GM12878 (cell line): ENCODE measurements at places on chromosomes 7 and 10. TPM values are rescaled to one million over a fixed set of nuclear protein-coding genes. Genes with fewer than 3 reads are reported as not detected.
A peak's percentile ranks its signal among the peaks of the same experiment; 100 is the strongest.

DNA sequence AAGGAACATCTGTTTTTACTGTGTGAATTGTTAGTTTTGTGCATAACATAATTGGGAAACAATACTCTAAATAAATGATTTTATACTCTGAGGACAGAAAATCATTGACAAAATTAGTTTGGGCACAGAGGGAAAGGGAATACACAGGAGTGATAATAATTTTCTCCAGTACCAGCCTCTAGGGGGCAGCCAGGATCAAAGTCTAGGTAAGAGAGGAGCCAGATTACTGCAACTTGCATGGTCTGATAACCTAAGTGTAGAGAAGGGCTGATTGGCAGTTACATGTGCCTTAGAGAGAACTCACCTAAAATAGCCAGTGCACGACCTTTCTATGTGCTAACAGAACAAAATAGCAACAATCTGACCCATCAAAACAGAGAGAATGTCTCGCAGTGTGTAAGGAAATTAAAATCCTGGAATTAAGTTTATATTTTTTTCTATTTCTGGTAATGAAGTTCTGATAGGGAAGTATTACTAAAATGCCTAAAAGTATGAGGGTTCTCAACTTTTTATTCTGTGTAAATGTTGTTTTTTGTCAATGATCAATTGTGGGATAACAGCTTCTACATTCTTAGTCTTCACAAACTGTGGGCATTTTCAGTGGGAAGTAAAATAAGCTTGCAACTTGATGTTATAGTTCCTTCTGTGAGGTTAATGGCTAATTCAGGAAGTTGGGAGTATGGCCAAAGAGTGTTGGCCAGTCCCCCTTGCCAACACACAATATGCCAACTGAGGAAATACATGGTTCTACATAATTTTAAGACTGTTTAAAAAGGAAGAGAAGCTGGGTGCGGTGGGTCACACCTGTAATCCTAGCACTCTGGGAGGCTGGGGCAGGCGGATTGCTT is 66.4 kb downstream of the EXOC6 start:
- H3K4me3 ChIP-seq = no peak overlapping the region
- DNase-seq = no peak
- H3K27ac ChIP-seq = no peak overlapping the region
- H3K36me3 ChIP-seq = no peaks in the 10 kb centered on the region

GRCh38 chr7:95798401-95798930 is 26.1 kb downstream of the DYNC1I1 start:
- DNase-seq = no peak
- H3K4me3 ChIP-seq = no peak overlapping the region
- H3K36me3 ChIP-seq = no peaks in the 10 kb centered on the region
- no peak overlapping the region for H3K27ac ChIP-seq
- H3K27me3 ChIP-seq = no peaks in the 10 kb centered on the region
- no peaks in the 10 kb centered on the region for H3K4me1 ChIP-seq

DNA sequence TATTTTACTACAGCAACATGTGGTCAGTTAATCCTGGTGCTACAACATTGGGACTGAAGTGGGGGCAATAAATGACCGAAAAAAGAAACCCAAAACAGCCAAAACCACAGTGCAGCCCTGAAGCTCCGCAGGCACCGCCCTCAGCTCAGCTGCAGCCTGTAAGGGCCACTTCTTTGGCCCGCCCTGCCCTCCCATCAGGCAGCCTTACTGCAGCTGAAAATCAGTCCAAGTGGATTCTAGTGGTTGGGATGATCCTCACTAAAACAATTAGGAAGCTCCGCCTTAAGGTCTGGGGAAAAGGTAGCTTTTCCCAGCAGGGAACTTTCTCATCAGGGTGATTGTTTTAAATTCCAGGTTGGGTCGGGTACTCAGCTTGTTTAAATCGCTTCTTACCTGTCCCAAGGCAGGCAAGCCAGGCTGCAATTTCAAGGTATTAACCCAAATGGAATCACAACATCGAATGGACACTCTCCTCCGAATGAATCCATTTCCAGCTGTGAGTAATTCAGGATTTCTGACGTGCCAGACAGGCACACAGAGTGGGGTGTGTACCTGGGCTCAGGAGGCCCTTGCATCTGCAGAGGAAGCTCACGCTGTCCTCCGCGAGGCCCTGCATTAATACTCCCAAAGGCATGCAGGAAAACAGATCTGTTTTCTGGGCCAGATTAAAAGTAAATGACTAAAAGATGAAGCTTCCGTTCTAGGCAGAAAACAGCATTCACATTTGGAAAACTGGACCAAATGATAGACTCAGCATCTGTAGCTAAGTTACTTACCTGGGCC is 104.3 kb downstream of the CREB5 start:
- DNase-seq = no peak
- no peaks in the 10 kb centered on the region; the same call in 1 of the 2 replicates for H3K36me3 ChIP-seq
- H3K27ac ChIP-seq = no peak overlapping the region
- no peaks in the 10 kb centered on the region for H3K4me1 ChIP-seq

DNA sequence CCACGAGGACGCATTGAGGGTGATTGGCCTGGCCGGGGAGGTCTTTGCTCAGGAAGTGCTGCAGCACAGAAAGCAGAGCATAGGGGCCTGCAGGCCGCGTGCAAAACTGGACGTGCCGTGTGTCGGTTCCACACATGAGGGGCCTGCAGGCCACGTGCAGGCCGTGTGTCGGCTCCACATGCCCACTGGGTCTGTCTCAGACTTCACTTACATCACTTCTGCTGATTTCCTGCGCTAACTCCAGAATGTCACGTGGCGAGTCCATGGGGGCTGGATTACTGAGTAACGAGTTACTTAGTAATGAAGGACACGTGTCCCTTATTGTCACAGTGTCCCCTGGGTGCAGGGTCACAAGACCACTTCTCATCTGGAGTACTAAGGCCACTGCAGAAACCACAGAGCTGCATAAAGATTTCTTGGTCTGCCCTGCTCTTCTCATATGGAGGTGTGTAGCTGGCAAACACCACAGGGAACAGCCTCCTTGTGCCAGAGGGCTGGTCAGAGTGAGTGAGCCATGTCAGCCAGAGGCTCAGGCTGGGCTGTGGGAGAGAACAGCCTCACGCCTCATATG is 60.8 kb downstream of the GDI2 start:
- no peak overlapping the region for H3K27ac ChIP-seq
- H3K4me1 ChIP-seq = no peaks in the 10 kb centered on the region
- H3K27me3 ChIP-seq = no peaks in the 10 kb centered on the region

DNA sequence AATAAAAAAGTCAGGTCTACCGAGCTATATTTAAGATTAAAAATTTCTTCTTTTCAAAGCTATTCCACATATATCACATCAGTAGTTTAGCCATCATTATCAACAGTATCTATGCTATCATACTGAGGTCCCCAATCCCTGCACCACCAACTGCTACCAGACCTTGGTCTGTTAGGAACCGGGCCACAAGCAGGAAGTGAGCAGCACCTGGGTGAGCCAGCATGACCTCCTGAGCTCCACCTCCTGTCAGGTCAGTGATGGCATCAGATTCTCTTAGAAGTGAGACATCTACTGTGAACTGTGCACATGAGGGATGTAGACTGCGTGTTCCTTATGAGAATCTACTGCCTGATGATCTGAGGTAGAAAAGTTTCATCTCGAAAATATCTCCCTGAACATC is 632.1 kb upstream of the KCND2 start:
- DNase-seq = no peak
- no peaks in the 10 kb centered on the region for H3K36me3 ChIP-seq
- no peaks in the 10 kb centered on the region for H3K27me3 ChIP-seq
- no peaks in the 10 kb centered on the region for H3K4me1 ChIP-seq

GRCh38 chr7:158976468-158976848 is 120.1 kb downstream of the DYNC2I1 start:
- H3K4me3 ChIP-seq = peak overlapping the region; percentile 59; the same call in 1 of the 2 replicates
- no peaks in the 10 kb centered on the region for H3K36me3 ChIP-seq
- DNase-seq = peak; percentile 31
- H3K27me3 ChIP-seq = no peaks in the 10 kb centered on the region

GRCh38 chr10:127855591-127855881 is 37.2 kb downstream of the CLRN3 start:
- no peaks in the 10 kb centered on the region for H3K36me3 ChIP-seq
- H3K4me3 ChIP-seq = no peak overlapping the region
- no peaks in the 10 kb centered on the region for H3K27me3 ChIP-seq

DNA sequence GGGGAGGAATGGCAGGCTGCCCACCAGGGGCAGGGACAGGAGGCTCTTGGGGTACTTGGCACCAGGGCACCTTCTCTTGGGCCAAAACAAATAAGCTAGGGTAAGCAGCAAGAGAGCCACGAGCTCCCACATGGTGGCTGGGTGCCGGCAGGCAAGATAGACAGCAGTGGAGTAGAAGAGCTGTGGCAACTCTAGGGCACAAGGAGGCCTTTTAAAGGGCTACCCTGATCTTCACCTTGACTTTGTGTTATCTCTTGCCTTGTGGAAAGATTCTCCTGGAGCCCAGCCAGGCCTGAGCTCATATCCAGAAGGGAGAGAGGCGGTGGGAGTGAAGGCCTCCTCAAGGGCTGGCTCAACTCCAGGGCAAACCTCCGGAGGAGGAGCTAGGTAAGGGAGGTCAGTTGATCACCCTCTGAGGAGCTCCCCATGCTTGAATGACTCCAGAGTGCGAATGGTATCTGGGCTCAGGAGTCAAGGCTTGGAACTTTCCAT is at the start of gene CYP17A1:
Gene CYP17A1, minus strand, starts transcription at position 184 of the 492 bp plus-strand sequence. Its CDS starts 52 bp downstream, at position 132.
- H3K36me3 ChIP-seq = no peaks in the 10 kb centered on the region
- no peak for DNase-seq
- no peaks in the 10 kb centered on the region for H3K4me1 ChIP-seq
- no peak within 1 kb of the TSS for H3K4me3 ChIP-seq
- H3K27ac ChIP-seq = no peak within 1 kb of the TSS
- no peaks in the 10 kb centered on the region for H3K27me3 ChIP-seq

DNA sequence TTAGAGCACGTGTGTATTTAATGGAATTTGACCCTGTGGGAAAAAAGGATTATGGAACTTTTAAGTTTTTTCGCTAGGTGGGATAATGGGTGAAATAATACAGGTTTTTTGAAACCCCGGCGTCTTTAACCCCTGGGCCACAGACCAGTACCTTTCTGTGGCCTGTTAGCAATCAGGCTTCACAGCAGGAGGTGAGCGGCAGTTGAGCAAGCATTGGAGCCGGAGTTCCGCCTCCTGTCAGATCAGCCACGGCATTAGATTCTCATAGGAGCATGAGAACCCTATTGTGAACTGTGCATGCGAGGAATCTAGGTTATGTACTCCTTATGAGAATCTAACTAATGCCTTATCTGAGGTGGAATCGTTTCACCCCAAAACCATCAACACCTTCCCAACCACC is 28.6 kb downstream of the WAC start:
- no peaks in the 10 kb centered on the region for H3K27me3 ChIP-seq
- DNase-seq = no peak
- no peak overlapping the region for H3K27ac ChIP-seq
- H3K4me1 ChIP-seq = no peaks in the 10 kb centered on the region

GRCh38 chr10:70137135-70137534 is 4.5 kb upstream of the AIFM2 start:
- H3K36me3 ChIP-seq = 0 out of 2 replicates have a peak, but pooled peaks cover 2% of the 10 kb centered on the region
- no peak for DNase-seq
- H3K27ac ChIP-seq = no peak overlapping the region
- H3K4me3 ChIP-seq = no peak overlapping the region
- no peaks in the 10 kb centered on the region for H3K27me3 ChIP-seq

DNA sequence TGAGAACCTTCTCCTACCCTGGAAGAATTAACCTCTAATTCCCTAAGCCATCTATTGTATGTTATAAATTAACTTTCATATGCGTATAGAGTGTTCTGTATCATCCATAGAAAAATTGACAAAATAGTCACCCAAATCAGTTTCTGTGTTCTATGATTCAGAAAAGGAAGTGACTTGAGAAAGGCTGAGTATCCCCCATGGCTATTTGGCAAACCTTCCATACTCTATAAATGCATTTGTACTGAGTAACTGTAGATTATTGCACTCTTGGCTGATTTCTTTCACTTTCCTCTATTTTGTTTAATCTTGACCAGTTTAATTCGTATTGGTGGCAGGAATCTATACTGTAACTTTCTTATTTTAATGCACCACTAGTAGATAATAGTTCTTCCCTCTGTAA is 182.2 kb downstream of the HTR7 start:
- no peaks in the 10 kb centered on the region for H3K27me3 ChIP-seq
- H3K4me3 ChIP-seq = no peak overlapping the region
- no peak for DNase-seq
- no peak overlapping the region for H3K27ac ChIP-seq

DNA sequence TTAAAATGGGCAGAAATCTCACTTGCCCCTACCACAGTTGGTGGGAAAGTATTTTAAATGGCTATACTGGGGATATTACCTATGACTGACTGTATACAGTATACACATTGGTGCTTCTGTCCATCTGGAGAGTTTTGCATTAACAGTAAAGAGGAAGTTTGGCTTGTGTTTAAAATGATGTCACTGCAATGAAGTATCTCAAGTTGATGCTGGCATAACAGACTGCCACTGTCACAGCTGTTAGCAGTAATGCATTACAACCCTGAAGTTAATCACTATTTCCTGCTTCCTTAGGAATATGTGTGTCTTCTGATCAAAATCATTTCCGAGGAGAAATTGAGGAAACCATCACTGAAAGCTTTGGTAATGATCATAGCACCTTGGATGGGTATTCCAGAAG is 1.9 kb downstream of the DKK1 start:
- no peak for DNase-seq
- no peak overlapping the region for H3K27ac ChIP-seq
- no peak overlapping the region for H3K4me3 ChIP-seq
- H3K4me1 ChIP-seq = no peaks in the 10 kb centered on the region
- H3K36me3 ChIP-seq = no peaks in the 10 kb centered on the region
- peaks cover 8% of the 10 kb centered on the region for H3K27me3 ChIP-seq

DNA sequence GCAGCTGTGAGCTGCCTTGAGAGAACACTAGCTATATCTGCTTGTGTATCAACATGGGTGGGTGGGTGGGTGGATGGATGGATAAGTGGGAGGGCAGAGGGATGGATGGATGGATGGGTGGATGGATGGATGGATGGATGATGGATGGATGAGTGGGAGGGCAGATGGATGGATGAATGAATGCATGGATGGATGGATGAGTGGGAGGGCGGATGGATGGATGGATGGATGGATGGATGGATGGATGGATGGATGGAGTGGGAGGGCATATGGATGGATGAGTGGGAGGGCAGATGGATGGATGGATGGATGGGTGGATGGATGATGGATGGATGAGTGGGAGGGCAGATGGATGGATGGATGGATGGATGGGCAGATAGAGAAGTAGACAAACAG is 76.1 kb downstream of the MKI67 start:
- no peak overlapping the region for H3K27ac ChIP-seq
- no peaks in the 10 kb centered on the region for H3K27me3 ChIP-seq
- H3K4me1 ChIP-seq = peaks cover 30% of the 10 kb centered on the region
- no peak for DNase-seq

- H3K27me3 ChIP-seq = no peaks in the 10 kb centered on the region
- peaks cover 5% of the 10 kb centered on the region; the same call in 1 of the 2 replicates for H3K4me1 ChIP-seq
Measured at GRCh38 chr10:3740157-3740871, 44.7 kb downstream of the KLF6 start.

- no peak overlapping the region for H3K27ac ChIP-seq
- H3K36me3 ChIP-seq = no peaks in the 10 kb centered on the region
- DNase-seq = no peak
- H3K27me3 ChIP-seq = no peaks in the 10 kb centered on the region; the same call in 1 of the 2 replicates
- H3K4me1 ChIP-seq = no peaks in the 10 kb centered on the region
Measured at GRCh38 chr10:85147346-85148250, 819.2 kb downstream of the CCSER2 start.

The SHH gene
- total RNA-seq = not detected in 2 replicates
